ENCODE measurements at places on chromosomes 7 and 10. TPM values are rescaled to one million over a fixed set of nuclear protein-coding genes. Genes with fewer than 3 reads are reported as not detected.

Gene LIPN
- 0.22 TPM for total RNA-seq

GRCh38 chr10:70905071-70906021, 17.0 kb upstream of the PCBD1 start:
- no peak for DNase-seq

Gene ASB13
- 16.4 TPM for total RNA-seq

Gene VAX1
- total RNA-seq: not detected

Gene SPDYE2B
- not detected for total RNA-seq

DNA sequence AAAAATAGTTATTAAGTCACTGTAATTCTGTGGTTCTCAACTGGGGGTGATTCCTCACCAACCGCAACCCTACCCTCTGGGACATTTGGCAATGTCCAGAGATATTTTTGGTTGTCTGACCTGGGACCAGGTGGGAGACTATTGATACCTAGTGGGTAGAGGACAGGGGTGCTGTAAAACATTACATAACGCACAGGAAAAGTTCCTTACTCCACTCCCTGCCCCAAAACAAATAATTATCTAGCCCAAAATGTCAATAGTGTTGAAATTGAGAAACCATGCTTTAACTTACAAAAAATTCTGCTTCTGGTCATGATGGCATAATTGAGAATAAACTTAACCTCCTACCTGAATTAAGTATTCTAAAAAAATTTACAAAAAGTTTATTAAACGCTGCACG, 177.7 kb upstream of the FEZF1 start:
- DNase-seq: no peak

- DNase-seq: peak; percentile 37
These were observed 37.9 kb upstream of the FHIP2A start for GRCh38 chr10:114783686-114784085.

Gene TOMM7
- 563 TPM for total RNA-seq

DNA sequence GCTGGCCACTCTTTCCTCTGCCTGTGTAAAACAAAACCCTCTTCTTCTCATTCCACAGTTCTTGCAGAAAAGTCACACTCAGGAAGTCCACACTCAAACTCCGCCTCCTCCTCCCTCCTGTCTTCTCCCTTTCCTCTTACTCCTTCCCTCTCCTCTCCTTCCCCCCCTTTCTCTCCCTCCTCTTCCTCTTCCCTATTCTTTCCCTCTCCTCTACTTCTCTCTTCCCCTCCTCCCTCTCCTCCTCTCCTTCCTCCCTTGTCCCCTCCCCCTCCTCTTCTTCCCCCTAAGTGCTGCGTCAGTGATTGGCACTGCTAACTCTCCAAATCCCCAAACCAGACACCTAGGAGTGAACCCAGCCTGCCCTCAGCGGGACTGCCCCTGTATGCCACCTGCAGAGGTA, 67.0 kb downstream of the ZNF467 start:
- DNase-seq: no peak

GRCh38 chr10:19706904-19707303, 109.3 kb upstream of the PLXDC2 start:
- DNase-seq: no peak

Gene GPR15LG
- total RNA-seq: not detected

DNA sequence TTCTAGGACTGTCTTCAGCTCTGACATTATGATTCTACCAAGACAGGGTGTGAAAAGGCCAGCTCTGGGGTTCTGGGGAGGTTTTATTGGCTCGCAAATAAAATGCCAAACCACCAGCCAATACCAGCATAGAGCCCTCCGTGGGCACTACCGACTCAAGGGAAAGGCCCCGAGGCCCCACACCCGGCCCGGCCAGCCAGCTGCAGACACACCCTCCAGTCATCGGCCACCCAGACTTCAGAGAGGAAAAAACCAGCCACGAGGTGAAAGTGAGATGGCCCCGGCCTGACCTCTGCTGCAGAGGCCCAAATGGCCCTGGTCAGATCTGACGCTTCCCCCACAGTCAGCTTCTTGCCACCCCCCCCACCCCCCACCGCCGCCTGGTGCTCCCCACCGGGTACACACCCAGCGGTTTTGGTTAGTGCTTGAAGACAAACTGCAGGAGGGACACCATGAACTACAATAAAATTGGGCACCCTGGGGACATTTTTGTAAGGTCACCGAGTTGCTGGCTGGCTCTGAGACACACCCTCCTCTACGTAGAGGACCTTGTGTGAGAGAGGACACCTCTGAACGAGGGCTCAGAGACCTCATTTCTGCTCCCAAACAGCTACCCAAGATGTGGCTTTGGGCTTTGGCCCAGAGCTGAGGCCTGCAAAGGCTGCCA, 79.9 kb downstream of the PRKAG2 start:
- DNase-seq: no peak

GRCh38 chr10:92690211-92690914, 608 bp downstream of the HHEX start:
- DNase-seq: peak; percentile 69

Gene GPR85
- total RNA-seq: 0.69 TPM

- DNase-seq: no peak
These were observed 26.5 kb downstream of the LMTK2 start for GRCh38 chr7:98133181-98133580.

DNA sequence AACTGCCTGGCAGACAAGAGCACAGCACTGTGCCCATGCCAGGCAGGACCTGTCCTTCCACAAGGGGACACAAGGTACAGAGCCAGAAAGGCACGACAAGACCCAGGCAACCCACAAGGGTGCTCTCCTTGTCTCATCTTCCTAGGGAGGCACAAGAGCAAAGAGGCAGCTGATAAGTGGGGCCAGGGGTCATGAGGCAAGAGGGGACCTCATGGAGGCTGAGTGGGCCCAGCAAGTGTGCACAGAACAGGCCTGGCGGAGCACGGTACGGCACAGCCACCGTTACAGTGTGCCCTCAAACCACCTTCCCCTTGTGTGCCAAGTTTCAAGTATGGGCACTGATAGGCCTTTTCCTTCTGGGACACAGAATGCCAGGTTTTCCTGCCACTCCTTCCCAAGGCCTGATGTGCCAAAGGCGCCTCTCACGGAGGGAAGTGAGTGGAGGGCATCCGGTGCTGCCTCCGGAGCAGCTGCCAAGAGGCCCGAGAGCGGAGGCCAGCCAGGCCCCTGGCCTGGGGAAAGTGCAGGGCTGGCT, 75.6 kb downstream of the FAM53B start:
- DNase-seq: peak; percentile 66

DNA sequence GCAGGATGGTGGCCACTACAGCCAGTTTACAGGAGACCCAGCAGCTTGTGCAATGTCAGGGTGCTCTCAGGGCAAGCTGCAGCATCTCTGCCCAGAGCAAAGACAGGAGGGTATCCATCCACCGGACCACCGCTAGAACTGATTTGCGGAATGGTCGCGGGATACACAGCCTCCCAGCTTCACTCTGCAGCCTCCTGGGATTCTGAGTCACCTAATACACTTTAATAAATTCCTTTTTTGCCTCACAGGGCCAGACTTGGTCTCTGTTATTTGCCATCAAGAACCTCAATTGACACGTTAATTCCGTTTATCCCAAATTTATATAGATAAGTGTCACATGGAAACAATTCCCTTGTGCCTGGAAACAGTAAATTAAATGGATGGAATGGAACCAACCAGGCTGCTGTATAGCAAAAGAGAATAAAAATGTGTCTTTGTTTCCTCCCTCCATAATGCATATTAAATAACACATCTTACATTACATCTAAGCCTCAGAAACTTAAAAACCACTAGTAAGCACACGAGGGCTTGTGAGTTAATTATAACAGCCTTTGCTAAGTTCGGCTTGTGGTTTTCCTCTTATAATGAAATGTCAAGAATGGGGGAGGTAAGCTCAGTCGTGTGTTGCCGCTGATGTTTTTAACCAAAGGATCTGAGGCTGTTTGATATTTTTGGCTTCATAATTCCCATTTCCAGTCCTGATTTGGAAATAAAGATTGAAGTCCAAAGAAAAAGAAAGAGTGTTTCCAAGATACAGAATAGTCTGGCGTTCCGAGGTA, 52.1 kb downstream of the ADRB1 start:
- DNase-seq: no peak

Gene CFTR
- 3.0 TPM for total RNA-seq

- no peak for DNase-seq
These were observed 22.9 kb upstream of the C10orf105 start for GRCh38 chr10:71742301-71743088.

Gene LDB3
- 1,459 TPM for total RNA-seq

Gene LRRC61
- 3.7 TPM for total RNA-seq

DNA sequence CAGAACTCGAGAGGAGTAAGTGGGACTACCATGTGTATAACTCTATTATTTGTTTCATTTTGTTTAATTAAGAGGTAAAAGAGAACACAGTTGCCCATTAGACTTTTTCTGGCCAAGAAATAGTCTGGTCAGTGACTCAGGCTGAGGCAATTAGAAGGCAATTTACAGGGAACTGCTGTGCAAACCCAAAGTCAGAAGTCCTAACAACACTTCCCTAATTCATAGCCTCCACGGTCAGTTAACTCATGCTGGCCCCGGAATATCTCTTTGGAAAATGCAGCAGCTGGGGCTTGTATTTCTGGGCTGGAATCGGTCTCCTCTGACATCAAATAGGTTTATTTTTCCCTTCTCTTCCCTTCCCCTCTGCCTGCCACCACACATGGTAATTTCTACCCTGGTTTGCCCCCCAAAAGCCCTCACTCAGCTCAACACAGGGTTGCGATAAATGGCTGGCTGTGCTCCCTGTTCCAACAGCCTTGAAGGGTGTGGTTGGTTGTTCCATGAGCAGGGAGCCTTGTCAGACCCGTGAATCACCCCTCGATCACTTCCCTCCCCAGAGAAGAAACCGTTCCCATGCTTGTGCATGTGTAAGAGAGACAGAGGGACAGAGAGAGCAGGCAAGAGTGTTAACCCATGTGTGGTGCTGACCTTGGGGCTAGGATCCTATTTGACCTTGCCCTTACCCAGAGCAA, 5.3 kb downstream of the SH3PXD2A start:
- no peak for DNase-seq

- DNase-seq: no peak
These were observed 7.4 kb downstream of the CCNY start for GRCh38 chr10:35343739-35344138.

All from left ventricle myocardium superior (tissue), 1 donor.